ENCODE measurements at places on chromosomes 4 and X.

GRCh38 chr4:8906991-8907595 lies 35.5 kb upstream of the HMX1 start:
- no peak for DNase-seq

DNA sequence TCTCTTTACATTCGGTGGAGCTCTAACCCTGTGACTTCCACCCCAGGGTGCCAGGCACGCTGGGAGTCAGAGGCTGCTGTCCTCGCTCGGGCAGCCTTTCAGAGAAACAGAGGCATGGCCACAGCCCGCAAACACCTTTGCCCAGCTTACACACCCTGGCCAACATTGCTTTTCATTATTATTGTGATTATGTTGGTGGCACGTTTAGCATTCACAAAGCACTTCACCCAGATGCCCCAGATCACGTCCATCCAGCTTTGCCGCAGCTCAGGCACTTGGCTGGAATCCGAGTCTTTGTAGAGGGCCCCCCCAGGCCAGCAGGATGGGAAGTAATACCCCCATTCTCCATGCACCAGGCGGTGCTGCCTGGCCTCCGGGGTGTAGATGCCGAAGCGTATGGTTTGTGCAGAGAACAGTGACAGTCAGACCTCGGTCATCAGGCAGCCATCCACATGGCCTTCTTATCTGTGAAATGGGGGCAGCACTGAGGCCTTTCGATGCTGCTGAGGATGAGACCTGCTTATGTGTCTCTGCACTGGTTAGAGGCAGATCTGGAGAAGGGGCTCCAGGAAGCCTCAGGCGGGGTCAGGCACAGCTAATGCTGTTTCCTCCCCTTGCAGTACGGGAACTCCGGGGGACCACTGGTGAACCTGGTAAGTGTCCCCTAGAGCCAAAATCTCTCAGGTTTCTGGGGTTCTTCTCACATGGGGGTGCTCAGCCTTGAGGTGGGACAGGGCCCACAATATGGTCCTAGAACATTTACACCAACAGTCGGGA lies 22.3 kb downstream of the HTRA3 start:
- no peak for DNase-seq

GRCh38 chr4:1748465-1748995 lies 27.2 kb downstream of the TACC3 start:
- peak; percentile 79 for DNase-seq

DNA sequence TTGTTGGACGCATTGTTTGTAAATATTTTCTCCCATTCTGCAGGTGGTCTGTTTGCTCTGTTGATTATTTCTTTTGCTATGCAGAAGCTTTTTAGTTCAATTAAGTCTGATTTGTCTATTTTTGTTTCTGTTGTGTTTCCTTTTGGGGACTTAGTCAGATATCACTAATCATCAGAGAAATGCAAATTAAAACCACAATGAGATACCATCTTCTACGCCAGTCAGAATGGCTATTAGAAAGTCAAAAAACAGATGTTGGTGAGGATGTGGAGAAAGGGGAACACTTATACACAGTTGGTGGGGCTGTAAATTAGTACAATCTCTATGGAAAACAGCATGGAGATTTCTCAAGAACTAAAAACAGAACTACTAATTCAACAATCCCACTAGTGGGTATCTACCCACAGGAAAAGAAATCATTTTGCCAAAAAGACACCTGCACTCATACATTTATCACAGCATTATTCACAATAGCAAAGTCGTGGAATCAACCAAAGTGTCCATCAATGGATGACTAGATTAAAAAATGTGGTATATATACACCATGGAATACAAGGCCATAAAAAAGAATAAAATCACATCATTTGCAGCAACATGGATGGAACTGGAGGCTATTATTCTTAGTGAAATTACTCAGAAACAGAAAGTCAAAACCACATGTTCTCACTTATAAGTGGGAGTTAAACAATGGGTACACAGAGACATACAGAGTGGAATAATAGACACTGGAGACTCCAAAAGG lies 8.1 kb downstream of the COQ2 start:
- DNase-seq: no peak

DNA sequence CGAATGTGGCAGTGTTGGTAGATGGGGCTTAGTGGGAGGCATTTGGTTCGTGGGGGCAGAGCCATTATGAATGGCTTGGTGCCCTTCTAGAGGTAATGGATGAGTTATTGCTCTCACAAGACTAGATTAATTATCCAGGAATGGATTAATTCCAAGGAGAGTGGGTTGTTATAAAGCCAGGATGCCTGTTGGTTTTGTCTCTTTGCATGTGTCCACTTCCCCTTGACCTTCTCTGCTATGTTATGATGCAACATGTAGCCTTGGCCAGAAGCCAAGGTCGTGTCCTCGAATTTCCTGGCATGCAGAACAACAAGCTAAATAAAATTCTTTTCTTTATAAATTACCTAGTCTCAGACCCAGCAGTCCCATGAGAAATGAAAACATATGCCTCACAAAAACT lies 111.2 kb upstream of the PLS3 start:
- no peak for DNase-seq

DNA sequence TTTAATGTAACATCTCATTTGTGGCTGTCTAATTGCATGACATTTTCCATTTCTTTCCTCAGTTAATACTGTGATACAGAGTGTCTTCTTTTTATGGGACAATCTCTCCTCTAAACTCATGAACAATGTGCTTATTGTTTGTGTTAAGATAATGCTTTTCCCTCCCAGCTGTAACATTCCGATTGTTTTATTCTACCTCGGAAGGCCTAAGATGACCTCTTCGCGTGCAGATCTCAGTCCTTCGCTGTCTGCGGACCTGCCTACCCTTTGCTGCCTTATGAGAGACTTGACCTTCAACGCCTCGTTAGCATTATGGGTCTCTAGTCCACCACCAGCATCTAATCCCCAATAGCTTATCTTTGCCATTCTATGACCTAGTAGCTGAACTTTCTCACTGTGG lies 29.8 kb upstream of the ZFP42 start:
- no peak for DNase-seq

- DNase-seq: no peak
These were observed 118.0 kb upstream of the WDFY3 start for GRCh38 chr4:85084371-85085094.

- DNase-seq: no peak
These were observed 519.3 kb upstream of the NR3C2 start for GRCh38 chr4:148961526-148961925.

GRCh38 chrX:150683536-150684146 lies 9.6 kb upstream of the MTMR1 start:
- no peak for DNase-seq

- no peak for DNase-seq
These were observed 502.4 kb downstream of the NLGN4X start for GRCh38 chrX:5726224-5726623.

DNA sequence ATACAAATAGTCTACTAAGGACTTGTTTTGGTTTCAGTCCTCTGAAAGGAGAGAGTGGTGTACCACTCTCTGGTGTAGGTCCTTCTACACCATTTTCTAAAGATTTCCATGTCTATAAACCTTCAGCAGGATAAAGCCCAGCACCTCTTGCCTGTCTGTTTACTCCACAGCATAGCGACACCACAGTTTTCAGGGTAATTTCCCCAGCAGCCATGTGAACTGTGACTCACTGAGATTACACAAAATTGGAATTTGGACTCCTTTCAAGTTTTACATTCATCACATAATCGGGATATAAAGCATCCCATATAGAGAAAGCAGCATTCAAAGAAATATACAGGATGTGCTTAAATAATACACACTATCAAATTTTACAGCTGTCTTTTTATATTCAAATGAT lies 229.6 kb downstream of the PRDM5 start:
- no peak for DNase-seq

DNA sequence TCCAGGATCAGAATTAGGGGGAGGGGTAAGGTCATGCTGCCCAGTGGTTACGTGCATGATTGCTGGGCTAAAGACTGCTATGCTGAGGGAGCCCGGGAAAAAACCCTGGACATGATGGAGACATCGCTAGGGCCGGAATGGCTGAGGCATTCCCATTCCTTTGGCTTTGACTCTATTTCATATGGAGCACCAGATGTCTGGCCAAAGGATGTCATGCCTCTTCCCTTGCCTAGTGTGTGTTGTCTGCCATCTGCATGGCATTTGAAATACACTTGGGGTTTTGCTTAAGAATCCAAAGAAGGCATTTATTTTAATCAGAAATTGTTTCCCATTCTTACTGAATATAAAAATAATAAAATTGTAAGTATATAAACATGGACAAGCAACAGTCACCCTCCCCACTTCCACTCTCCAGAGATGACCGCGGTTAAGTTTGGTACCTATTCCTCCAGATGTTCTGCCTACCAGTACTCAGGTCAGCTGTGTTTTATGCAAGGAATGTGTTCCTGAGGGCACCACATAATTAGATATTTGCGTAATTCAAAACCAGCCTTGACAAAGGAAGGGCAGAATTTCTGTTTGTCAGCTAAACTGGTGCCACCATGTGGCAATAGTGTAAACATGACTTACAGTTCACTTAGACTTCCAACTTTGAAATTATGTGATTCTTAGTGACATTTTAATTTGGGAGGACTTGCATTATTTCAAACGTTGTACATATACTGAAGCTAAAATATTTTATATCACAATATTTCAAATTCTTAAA lies 105.9 kb downstream of the CT47B1 start:
- no peak for DNase-seq

DNA sequence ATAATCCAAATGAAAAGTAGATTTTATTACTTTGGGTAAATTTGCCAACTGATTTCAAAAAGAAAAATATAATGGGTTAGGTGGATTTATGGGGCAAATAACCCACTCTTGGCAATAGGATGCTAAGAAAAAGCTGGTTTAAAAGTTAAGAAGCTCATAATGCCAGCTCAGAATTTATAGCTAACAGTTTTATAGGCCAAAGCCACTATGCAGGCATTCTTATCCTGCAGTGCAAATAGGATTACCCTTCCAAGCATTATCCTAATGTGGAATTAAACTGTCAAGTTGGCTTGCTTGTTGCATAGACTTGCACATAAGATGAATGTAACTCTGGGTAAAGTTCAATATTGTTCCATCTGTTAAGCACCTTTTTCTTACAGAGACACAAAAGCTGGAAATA lies 703.0 kb downstream of the PCDH18 start:
- DNase-seq: no peak

DNA sequence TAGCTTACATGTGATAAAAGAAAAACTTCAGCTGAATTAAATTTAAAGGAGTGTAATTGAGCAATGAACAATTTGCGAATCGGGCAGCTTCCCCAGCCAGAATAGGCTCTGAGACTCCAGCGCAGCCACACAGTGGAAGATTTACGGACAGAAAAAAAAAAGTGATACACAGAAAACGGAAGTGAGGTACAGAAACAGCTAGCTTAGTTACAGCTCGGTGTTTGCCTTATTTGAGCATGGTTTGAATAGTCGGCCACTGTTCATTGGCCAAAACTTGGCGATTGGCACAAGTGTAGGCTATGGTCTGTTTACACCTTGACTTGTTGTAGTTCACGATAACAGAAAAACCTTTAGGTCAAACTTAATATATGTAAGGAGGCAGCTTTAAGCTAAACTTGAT lies 16.7 kb upstream of the SUPT20HL1 start:
- DNase-seq: no peak

DNA sequence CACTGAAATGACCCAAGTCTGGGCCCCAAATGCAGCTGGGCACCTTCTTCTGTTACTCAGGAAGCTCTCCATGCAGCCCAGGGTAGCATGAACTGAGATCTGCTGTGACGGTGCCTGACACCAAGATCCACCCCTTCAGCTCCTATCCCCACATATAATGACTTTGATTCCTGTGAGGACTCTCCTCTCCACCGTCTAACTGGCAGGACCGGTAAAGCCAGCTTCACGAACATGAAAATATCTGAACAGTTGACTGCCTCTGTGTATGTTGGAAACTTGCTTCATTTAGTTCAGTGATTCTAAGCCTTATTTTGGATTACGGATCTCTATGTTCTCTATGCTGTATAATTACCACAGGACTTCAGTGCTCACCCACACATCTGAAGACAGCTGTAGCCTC lies 115.5 kb upstream of the TMEM150C start:
- DNase-seq: no peak

DNA sequence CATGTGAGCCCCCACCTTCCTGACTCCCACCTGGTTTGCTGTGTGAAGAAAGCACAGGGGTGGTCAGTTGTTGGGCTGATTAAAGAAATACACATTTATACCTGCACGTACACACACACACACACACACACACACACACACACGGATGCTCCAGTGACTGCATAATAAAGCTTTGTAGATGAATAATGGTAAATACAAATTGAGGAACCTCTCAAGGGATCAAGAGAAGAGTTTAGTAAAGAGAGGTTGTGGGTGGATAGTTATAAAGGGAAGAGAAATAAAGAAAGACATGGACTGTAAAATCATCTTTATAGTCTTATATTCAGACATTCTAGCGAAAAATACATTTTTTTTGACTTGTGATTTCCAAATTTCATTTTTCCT lies 144.1 kb downstream of the MGST2 start:
- no peak for DNase-seq

All from stimulated activated CD4-positive, alpha-beta T cell treated with anti-CD3 and anti-CD28 coated beads, TNF-alpha, amount 100 ng/mL, for 48 hours (primary cell).